Globus pallidus (tissue), 1 donor: ENCODE measurements at places on chromosomes 11 and 22.

- DNase-seq, result no peak
Measured at GRCh38 chr11:47524291-47524874, 28.5 kb downstream of the CELF1 start.

- peak; percentile 90 for DNase-seq
Measured at GRCh38 chr11:135006800-135007199, 594.8 kb upstream of the B3GAT1 start.

- no peak for DNase-seq
Measured at GRCh38 chr11:74636630-74637184, 44.3 kb downstream of the POLD3 start.

DNA sequence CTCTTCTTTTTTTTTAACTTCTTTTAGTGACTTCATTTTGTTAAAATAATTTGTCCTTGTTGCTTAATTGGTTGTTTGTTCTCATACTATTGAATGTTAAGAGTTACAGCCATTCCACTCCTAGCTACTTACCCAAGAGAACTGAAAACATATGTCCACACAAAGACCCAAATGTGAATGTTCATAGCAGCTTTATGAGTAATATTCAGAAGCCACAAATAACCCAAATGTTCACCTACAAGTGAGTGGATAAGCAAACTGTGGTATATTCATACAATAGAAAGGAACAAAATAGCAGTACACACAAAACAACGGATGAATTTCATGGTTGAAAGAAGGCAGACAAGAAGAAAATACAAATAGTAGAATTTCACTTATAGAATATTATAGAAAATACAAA lies 1.4 kb upstream of the OR4D11 start:
- no peak for DNase-seq

- no peak for DNase-seq
Measured at GRCh38 chr22:50542416-50542927, 3.2 kb upstream of the KLHDC7B start.

DNA sequence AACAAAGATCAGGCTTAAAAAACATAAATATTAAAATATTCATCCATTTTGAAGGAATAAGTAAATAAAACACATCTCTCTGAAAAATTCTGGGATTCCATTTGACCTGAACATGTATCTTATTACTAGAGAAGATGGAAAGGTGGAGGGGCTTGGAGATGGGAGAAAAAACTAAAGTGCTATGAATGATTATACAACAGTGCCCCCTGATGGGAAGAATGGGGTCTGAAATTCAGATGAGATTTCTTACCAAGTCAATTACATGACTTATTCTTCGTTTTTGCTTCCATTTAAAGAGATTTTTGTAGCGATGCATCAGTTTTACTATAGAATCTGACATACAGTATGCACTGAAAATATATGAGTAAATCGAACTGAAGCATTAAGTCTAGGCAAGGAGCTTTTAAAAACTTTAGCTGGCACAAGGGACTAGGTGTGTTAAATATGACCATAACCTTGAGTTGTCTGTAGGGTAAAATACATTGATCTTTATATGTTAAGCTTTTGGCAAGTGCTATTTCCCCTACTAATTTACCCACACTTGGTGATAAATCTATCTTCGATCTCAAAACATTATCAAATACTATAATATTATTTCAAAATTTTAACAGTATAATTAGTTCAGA lies 718.8 kb downstream of the CNTN5 start:
- DNase-seq, result peak; percentile 17

- DNase-seq, result no peak
Measured at GRCh38 chr11:116990811-116991210, 107.4 kb downstream of the SIK3 start.

DNA sequence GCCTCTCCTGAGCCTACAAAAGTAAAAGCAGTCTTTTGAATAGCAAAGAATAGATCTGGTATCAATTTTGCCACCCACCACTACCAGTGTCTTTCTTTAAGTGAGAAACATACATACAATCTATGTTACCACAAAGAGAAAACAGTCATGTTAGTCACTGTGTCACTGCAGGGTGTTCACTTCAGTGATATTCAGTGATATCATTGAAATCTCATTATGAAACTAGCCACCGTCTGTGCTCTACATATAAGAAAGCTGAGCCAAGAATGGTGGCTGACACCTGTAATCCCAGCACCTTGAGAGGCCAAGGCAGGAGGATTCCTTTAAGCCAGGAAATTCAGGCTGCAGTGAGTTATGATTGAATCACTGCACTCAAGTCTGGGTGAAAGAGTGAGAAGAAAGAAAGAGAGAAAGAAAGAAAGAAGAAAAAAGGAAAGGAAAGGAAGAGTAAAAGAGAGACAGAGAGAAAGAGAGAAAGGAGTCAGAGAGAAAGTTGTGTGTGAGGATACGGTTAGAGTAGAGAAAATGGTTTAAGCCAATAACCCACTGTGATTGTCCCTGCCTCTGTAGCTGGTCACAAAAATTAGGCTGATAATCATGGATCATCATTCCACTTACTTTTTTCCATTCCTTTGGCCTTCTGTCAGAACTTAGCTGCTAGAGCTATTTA lies 847.1 kb downstream of the FAM181B start:
- DNase-seq, result no peak

DNA sequence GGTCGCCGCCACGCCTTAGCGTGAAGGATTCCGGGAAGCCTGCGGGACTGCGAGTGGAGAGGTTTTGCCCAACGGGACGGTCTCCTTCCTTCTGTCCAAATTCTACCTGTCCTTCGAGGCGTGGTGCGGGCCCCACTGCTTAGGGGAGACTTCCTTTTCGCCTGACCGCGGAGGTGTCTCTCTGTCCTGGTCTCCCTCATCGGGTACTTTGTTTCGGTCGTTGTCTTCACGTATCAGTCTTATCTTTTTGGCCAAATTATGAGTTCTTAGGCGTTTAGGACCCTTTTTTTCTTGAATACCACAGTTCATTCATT lies 388 bp downstream of the HINFP start:
- DNase-seq, result no peak

GRCh38 chr22:50670914-50671538 lies 1.6 kb upstream of the SHANK3 start:
- DNase-seq, result no peak

DNA sequence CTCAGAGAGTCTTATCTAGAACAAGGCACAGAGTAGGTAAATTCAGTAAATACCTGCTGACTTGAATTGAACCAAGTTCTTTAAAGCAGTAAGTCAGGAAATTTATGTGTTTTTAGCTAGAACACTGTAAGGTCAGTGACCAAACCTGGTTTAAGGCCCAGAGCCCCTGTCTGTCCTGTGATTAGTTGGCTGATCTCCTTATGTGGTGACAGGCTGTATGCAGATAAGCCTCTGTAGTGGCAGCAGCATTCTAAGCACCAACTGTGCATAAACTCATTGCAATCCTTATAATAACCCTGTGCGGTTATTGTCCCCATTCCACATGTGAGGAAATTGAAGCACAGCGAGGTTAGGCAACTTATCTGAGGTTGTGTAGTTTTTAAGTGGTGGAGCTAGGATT lies 40.5 kb downstream of the FBXO7 start:
- no peak for DNase-seq

DNA sequence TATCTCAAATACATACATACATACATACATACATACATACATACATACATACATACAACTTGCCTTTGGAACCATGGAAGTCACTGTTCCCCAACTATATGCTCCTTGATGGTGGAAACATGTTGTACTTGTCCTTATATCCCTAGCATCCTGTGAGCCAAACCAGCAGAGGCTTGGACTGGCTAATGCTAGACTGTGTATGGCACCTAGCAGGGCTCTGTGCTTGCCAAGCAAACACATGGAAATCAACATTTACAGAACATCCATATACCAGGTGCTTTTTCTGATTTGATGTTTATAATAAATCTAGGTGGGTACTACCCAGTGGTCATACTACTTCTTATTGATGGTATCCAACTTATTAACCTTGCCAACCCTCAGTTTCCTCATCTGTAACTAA lies 86.1 kb downstream of the ABTB2 start:
- no peak for DNase-seq

DNA sequence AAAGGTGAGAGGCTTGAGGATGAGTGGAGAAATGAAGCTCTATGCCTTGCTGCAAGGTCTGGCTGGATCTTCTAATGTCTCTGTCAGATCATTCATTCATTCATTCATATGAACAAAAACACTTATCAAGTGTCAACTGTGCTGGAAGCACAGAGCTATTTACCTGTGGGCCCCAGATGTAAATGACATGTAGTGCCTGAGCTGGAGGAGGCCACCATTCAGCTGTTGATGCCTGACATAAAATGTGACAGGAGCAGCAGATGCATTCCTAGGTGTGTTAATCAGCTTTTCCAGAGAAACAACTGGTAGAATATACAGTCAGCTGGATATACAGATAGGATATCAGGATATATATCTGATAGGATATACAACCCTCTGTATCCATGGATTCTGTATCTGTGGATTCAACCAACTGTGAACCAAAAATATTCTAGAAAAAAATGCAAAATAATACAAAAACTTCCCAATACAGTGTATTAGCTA lies 44.5 kb downstream of the TSPAN18 start:
- no peak for DNase-seq

DNA sequence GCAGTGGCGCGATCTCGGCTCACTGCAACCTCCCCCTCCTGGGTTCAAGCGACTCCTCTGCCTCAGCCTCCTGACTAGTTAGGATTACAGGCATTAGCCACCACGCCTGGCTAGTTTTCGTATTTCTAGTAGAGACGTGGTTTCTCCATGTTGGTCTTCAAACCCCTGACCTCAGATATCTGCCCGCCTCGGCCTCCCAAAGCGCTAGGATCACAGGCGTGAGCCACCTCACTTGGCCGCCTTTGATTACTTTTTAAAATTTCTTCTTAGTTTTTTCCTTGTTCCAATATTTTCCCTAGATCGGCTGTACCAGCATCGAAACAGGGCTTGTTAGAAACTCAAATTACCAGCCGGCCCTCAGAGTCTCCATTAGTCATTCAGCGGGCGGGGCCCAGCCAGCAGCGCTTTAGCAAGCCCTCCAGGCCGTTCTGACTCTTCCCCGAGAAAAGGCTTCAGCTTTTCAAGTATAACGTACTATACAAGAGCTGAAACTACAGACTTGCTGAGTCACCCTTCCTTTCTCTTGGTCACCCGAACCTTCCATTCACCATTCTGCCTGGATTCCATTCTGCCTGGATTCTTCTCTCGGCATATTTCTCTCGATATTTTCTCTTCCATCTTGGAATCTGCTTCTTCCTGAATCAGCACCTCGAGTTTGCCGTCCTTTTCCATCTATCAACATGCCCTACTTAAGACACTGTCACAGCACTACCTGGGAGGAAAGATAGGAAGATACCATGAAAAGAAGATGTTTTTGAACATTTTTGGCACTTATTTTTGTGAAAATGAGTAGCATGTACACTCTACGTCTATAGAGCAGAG lies 6.7 kb upstream of the CAPRIN1 start:
- no peak for DNase-seq

DNA sequence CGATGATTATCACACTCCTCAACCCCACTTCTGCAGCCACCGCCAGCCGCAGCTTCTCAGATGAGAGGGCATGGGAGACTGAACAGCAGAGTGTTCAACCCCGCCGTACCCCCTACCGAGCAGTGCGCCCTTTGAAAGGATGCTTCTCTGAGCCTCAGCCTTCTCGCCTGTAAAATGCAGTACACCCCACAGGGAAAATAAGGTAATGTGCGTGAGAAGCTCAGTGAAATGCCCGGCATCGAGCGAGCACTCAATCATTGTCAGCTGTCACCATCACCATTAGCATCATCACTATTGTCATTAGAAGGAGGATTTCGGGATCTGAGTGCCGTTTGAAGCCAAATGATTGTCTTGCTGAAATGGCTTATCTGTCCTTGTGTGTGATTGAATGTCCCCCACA lies 13.6 kb downstream of the TRIM29 start:
- DNase-seq, result no peak

GRCh38 chr11:13928566-13929251 lies 33.8 kb upstream of the SPON1 start:
- DNase-seq, result no peak

DNA sequence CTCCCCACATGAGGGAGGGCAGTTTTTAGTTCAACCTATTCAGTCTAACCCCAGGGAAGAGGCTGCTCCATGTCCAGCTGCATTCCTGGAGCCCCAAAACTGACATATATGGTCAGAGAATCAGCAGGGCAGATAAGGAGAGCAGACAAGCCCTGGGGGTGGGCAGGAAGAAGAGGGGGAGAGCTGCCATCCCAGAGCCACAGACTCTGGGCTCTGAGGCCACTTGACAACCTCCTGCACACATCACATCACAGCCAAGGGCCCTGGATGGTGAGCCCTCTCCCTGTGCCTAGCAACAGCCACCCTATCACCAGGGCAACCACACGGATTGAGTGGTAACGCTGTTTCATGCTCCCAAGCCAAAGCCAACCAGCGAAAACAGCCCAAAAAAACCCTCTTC lies 3.1 kb downstream of the ARHGAP1 start:
- DNase-seq, result peak; percentile 76

DNA sequence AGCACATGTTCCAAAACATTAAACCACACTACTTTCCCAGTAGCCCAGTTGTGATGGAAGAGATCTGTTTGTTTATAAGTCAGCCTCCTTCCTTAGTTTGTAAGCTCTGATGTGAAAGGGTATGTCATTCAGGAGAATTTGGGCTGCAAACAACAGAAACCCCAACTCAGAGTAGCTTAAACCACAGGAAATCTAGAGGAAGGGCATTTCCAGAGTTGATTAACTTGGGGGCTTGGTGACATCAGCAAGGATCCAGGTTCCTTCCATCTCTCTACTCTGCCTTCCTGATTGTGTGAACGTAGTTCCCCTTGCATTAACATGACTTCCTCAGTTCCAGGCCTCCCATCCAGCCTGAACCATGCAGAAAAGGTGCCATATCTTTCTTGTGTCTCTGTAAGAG lies 6.5 kb upstream of the FJX1 start:
- DNase-seq, result no peak

GRCh38 chr11:130740819-130741218 lies 175.5 kb downstream of the SNX19 start:
- DNase-seq, result no peak

DNA sequence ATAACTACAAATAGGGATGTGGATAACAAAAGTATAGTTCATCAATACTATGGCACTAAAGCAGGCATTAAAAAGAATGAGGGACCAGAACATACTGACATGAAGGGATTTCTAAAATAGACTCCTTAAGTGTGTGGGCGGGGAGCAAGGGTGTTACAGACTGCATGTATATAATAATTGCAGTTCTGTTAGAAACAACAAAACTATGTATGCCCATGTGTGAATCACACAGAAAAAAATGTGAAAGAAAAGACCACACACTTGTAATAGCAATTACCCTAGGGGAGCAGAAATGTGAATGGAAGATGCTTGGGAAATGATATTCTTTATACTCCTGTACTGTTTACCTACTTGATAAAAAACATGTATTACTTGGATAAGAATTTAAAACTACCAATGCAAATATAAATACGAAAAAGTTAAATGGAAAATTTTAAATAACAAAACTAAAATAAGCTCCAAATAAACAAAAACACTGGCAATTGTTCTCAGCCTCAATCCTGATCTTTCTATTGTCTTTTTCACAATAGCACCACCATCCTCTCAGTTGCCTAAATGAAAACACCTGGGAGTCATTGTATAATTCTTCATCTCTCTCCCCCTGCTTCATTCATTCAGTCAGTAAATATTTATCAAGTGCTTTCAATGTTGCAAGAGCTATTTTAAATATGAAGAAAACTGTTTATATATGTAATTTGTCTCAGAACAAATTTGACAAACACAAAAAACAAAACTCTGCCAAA lies 129.8 kb downstream of the FCHSD2 start:
- DNase-seq, result no peak
